ENCODE measurements at places on chromosomes 6 and 20. TPM values are rescaled to one million over a fixed set of nuclear protein-coding genes. Genes with fewer than 3 reads are reported as not detected.

The NRN1 gene
- total RNA-seq = 4.2 TPM

DNA sequence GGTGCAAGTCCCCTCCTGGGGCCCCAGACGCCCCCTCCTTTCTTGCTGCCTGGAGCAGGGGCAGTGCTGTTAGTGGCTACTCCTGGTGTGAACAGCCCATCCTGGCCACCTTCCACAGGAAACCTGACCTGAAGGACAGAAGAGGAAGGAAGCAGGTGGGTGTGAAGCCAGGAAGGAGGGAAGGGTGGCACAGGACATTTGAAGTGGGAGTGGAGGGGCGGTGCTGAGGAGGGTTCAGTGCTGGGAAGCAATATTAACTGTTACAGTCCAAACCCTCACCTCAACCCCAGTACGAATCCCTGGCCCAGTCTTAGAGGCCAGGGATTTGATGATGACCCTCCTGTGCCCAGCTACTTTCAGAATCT lies 766 bp downstream of the PRICKLE4 start:
- peaks cover 70% of the 10 kb centered on the region for H3K4me1 ChIP-seq
- DNase-seq = no peak
- peak overlapping the region; percentile 94 for H3K27ac ChIP-seq
- no peaks in the 10 kb centered on the region for H3K27me3 ChIP-seq

The POPDC3 gene
- total RNA-seq = 4.9 TPM

DNA sequence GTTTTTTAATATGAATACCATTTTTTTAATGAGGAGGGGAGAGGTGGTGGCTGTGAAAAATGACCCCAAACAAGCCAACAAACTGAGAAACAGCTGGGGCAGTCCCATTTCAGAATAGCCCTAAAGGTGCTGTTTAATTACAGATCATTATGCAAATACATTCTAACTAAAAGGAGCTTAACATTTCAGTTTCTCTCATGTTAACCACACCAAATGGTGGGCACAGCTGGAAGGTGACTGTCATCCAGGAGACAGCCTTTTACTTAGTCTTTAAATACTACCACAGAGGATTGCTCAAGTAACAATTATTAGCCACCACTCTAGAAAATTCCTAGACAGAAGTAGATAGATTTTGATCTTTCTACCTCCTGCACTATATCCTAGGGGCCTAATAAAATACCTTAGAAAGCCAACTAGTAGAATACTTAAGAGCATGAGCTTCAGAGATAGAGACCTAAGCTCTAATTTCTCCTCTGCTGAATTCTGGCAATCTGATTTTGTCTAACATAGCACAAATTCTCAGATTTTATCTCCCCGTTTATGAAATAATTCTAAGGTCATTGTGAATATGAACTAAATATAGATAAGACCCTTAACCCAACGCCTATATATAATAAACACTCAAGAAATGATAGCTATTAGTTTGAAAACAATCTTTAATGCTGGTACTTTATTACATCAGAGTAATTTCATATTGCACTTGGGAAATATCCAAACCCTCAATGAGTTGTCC lies 615.1 kb upstream of the NRSN1 start:
- H3K4me1 ChIP-seq = no peaks in the 10 kb centered on the region
- no peak overlapping the region for H3K27ac ChIP-seq
- H3K36me3 ChIP-seq = no peaks in the 10 kb centered on the region

The IL17F gene
- not detected for total RNA-seq

The DDAH2 gene
- total RNA-seq = 33.3 TPM

The SULF2 gene
- 29.9 TPM for total RNA-seq

DNA sequence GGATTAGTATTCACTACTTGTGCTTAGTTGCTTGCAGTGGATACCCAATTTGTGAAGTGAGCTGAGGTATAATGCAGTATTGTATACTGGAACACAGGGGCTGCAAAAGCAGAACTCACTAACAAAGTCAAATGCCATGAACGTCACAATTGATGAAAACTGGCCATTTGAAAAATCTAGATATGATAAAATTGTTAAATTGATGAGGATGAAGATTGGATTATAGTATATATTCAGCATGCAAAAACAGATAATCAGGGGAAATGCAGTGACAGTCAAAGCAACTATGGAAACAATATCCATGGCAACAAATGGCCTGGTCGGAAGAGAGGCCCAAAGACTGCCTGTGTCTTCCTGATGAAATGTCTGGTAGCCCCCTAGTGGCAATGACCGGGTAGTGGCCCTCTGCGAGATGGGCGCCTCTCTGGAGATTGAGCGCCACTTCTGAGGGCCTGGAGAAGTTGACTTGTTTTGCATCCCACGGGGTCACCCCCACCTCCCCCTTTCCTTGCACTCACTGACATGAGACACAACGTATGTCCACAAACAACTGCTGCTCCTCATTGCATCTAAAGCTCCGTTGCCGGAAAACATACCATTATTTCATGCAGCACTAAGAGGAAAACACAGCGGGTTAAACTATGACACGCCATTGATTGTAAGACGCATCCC lies 43.6 kb downstream of the C6orf15 start:
- no peaks in the 10 kb centered on the region for H3K4me1 ChIP-seq
- no peaks in the 10 kb centered on the region for H3K27me3 ChIP-seq
- H3K4me3 ChIP-seq = no peak overlapping the region
- no peak overlapping the region for H3K27ac ChIP-seq
- peak; percentile 82 for DNase-seq
- no peaks in the 10 kb centered on the region for H3K36me3 ChIP-seq

The MLN gene
- total RNA-seq = not detected

The RAET1L gene
- not detected for total RNA-seq

DNA sequence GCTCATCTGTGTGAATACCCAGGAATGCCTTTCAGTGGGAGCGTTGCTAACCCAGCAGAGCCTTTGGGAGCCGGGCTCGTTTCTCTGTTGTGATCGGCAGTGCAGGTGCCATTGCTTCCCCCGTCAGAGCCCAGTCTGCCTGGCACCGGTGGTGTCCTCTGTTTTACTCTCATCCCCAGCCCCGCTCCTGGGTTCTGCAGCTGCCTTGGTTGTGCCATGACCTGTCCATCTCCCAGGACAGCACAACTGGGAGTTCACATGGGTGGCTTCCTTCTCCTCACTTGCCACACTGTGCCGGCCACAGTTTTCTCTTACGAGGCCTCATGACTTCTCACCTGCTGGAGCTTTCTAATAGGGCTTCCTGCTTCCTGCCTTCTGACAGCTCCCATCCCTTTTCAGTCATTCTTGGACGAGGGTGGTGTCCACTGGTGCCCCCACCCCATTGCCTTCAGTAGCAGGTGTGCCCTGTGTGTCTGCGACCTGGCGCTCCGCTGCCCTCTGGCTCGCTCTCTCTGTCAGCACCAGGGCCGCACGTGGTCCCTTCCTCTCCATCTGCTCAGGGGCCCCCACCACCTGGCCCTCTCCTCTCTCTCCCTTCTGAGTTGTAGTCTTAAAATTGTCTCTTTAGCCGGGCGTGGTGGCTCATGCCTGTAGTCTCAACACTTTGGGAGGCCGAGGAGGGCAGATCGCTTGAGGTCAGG lies 110.9 kb downstream of the RPP40 start:
- DNase-seq = no peak
- H3K4me1 ChIP-seq = no peaks in the 10 kb centered on the region
- no peak overlapping the region for H3K27ac ChIP-seq
- H3K4me3 ChIP-seq = no peak overlapping the region
- peaks cover 40% of the 10 kb centered on the region for H3K36me3 ChIP-seq
- H3K27me3 ChIP-seq = no peaks in the 10 kb centered on the region

DNA sequence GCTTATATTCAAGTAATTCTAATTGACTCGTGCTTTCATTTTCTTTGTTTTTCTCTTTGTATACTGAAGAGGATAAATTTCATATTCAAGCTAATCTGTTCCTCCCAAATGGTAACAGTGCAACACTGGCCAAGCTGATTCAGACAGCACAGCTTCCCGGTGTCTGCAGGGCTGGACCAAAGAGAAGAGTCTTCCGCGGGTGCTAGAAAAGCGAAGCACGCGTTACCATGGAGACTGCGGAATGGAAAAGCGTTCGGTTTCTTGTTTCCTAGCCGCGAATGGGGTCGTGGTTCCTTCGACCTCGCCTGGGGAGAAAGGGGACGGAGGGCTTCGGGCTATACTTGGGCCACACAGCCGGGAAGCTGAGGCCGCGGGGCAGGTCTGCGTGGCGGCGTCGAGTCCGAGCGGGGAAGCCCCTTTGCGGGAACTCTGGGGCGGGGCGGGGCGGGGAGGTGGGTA lies 6.2 kb upstream of the ZNF311 start:
- peaks cover 5% of the 10 kb centered on the region for H3K27me3 ChIP-seq
- H3K36me3 ChIP-seq = no peaks in the 10 kb centered on the region
- no peak overlapping the region for H3K27ac ChIP-seq
- H3K4me3 ChIP-seq = peak overlapping the region; percentile 49

The MYBL2 gene
- total RNA-seq = 9.4 TPM

DNA sequence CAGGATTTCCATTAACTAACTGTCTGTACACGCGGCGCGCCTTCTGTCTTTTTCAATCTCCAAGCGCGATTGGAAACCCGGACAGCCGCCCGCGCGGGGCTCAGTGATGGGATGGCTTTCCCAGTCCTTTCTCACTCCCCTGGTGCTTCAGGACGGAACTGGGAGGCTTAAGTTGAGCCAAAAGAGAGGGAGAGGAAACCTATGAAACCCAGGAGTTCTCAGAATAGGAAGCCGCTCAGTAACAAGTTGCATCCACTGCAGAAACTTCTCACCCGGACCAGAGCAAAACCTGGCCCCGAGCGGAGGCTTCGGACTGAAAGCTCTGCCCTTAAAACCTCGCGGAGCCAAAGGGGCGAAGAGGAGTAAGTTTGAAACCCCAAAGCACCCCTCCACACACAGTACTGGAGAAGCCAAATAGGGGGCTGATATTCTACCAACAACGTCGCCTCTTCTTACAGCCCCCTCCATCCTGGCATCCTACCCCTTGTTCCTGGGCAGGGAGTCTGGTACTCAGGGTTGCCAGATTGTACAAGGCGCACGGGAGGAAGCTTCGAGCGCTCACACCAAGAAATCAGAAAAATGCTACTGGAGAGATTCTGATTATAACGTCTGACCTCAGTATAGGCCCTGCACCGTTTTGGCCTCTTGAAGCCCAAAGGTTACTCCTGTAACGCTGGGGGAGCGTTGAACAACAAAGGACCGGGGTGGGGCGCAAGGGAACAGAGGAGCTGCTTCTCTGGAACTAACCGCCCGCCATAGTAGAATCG lies 906 bp upstream of the COL12A1 start:
- peak overlapping the region; percentile 59 for H3K4me3 ChIP-seq
- H3K27me3 ChIP-seq = peaks cover 57% of the 10 kb centered on the region
- no peak for DNase-seq
- H3K27ac ChIP-seq = peak overlapping the region; percentile 75

The FAM83C gene
- not detected for total RNA-seq

- peak overlapping the region; percentile 95 for H3K27ac ChIP-seq
- peak overlapping the region; percentile 51 for H3K4me3 ChIP-seq
- peaks cover 46% of the 10 kb centered on the region for H3K4me1 ChIP-seq
- no peaks in the 10 kb centered on the region for H3K27me3 ChIP-seq
Observed at GRCh38 chr20:35616465-35617396, 1.1 kb downstream of the SPAG4 start.

DNA sequence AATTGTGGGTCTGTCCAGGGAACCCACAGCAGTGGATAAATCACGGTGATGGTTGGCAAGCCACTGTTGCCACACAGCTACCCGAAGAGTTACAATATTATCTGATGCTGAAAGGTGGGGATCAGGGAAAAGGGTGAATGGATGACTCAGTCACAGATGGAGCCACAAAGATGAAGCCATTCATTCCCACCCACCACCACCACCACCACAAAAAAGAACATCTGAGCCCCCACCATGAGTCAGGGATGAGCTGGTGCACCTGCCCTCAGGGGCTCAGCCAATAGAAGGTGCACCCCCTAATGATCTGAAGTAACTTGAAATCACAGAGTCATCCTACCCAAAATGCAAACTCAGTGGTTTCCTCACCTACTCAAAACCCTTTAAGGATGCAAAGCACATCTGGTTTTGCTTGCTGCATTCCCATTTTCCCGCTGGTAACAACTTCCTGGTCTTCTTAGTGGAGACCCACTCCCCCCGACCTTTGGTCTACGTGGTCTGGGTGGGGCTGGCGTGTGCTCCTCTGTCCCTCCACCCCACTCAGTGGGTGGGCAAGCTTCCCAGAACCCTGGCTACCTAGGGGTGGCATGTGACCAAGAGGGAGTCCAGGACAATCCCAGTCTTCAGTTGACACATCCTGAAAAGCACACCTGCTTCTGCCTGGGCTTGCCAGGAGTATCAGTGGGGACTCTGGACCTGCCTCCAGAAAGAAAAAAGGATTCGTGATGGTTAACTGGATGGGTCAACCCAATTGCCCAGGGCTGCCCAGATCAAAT lies 125.5 kb downstream of the ANKRD60 start:
- DNase-seq = no peak
- H3K27ac ChIP-seq = no peak overlapping the region
- no peaks in the 10 kb centered on the region for H3K27me3 ChIP-seq
- no peaks in the 10 kb centered on the region for H3K36me3 ChIP-seq
- H3K4me1 ChIP-seq = no peaks in the 10 kb centered on the region

The DLK2 gene
- not detected for total RNA-seq

GRCh38 chr20:64166721-64167615 lies 2.7 kb downstream of the MYT1 start:
- H3K4me3 ChIP-seq = no peak overlapping the region
- H3K27ac ChIP-seq = no peak overlapping the region
- peaks cover 95% of the 10 kb centered on the region for H3K27me3 ChIP-seq
- H3K4me1 ChIP-seq = no peaks in the 10 kb centered on the region
- no peak for DNase-seq
- H3K36me3 ChIP-seq = no peaks in the 10 kb centered on the region

DNA sequence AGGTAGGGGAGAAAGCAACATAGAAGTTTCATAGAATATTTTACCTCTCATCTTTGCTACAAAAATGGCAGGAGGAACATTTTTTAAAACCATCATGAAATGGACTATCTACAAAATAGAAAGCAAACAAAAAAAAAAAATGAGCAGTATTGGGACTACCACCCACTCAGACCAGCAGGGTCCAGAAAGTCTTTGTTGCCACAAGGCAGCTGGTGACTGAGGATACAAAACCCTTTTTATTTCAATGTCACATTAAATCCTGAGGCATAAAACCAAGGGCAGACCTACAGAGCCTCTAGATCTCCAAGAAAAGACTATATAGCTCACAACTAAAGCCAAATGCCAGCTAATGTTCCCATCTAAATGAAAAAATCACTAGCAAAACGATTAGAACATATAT lies 282.2 kb downstream of the PTPRK start:
- no peak for DNase-seq
- no peak overlapping the region for H3K27ac ChIP-seq
- no peak overlapping the region for H3K4me3 ChIP-seq
- no peaks in the 10 kb centered on the region for H3K36me3 ChIP-seq
- peaks cover 12% of the 10 kb centered on the region for H3K4me1 ChIP-seq

The C20orf144 gene
- not detected for total RNA-seq

Measured in stomach (tissue), 19 donors.